Spinal cord (tissue), 10 donors: ENCODE measurements at places on chromosomes 7 and 10.

- DNase-seq: no peak
Observed at GRCh38 chr7:76997381-76998284, 34.5 kb downstream of the SPDYE17 start.

DNA sequence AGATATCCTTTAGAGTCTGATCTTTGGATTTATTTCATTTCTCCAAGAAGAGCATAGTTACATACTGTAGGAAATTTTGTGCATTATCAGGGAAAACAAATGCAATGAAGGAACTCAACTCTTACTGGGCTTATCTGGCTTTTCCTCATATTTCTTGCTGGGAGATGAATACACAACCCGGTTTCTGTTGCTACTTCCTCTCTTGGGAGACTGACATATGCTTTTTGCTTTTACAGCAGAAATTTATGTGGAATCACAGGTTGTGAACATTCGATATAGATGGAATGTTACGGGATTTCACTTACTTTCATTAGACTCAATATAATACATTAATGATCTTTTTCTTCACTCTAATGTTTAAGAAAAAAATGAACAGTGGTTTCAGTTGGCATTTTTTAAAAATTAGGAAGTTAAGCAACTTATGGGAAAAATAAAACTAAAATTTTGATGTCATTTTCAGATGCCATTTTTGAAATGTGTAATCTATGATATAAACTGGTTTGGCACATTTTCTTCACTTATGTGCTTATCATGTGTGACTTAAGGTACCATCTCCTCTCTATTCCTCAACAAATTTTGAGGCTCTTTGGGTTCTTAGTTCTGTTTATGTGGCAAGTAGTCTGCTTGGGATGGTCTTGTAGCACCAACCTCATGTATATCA, 7.1 kb downstream of the SND1 start:
- DNase-seq: no peak

DNA sequence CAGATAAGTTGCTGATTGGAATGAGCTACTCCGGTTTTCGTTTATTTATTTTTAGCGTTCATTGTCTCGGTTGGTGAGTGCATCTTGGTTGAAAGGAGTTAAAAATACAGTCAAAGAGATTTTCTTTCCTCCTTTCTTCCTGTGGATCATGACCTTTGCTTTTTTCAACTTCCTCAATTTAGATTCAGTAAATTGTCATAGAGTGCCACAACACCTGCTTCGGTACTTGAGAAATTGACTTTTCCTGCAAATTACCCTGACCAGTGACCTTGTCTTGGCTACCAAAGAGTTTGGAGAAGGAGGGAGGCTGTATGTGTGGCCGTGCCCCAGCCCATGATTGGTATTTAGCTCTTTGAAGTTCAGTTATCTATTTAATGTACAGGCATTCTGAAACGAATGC, 128.7 kb downstream of the FAM204A start:
- no peak for DNase-seq

- no peak for DNase-seq
Observed at GRCh38 chr10:61761825-61762217, 99.1 kb downstream of the CABCOCO1 start.

- DNase-seq: peak; percentile 2
Observed at GRCh38 chr7:122919643-122920181, 33.5 kb upstream of the CADPS2 start.

GRCh38 chr10:101759309-101760247, 16.3 kb downstream of the FGF8 start:
- DNase-seq: no peak

DNA sequence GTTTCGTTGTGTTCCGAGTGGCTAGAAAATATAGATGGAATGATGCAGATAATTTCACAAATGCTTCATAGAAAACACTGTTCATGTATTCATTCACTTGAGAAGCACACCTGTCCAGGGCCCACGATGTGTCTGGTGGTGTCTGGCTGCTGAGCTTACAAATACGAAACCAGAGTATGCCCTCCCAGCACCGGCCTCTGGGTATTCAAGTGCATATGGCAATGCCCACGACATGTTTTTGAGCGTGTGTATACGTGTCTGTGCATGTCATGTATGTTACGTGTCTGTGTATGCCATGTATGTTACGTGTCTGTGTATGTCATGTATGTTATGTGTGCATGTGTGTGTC, 37.9 kb downstream of the IL2RA start:
- DNase-seq: no peak

- no peak for DNase-seq
Observed at GRCh38 chr10:10007957-10008356, 1009.7 kb upstream of the CELF2 start.

GRCh38 chr7:46960970-46961369, 620.9 kb downstream of the TNS3 start:
- DNase-seq: no peak

DNA sequence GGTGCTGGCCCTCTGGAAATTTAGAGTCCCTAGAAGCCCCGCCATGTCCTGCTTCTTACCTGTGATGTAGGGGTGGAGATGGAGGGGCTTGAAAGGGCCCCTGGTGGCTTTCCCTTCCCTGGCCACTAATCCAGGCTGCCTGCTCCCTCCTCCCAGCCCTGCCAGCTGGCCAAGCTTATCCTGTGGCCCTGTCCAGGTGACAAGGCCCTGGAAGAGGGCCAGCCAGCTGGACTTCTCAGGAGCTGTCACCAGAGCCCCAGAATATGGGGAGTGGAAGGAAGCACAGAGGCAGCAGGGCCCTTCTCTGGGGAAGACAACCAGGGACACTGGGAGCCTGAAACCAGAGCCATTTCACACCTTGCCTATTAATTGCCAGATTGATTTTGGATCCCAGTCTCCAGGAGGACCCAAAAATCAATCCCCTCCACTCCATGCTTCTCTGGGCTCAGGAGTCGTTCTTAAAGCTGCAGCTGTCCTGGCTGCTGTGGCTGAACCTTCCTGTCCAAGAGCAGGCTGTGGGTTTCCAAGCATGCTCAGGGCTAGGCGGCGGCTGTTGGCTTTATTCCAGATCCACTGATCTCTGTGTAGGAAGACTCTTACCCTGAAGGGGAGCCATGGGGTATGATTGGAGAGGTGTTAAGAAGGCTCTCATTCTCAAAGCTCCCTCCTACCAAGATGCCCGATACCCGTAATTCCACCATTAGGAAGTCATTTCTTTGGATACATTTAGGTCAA, 52.6 kb upstream of the PCBD1 start:
- peak; percentile 52 for DNase-seq

- no peak for DNase-seq
Observed at GRCh38 chr7:101537205-101537604, 91.9 kb downstream of the MYL10 start.

- DNase-seq: no peak
Observed at GRCh38 chr10:29446327-29446726, 157.5 kb downstream of the LYZL1 start.

GRCh38 chr7:68707159-68707558, 891.1 kb upstream of the AUTS2 start:
- DNase-seq: no peak

DNA sequence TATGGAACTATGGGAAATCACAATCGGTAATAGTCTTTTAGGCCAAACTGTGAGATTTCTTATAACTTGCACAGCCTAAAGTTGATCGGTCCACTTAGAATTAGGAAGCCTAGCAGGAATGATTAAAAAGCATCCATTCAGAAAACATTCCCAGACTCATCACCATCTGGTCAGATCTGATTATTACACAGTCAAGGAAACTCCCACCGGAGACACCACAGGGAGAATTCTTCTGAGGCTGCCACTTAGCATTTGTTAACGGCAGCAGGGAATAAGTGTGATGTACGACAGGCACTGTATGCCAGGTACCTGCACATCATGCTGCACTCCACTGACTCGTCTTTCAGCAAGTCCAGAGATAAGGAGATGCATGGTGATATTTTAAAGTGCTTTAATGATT, 227.6 kb upstream of the STEAP1 start:
- no peak for DNase-seq
